Smooth muscle cell of bladder (primary cell): ENCODE measurements at places on chromosomes 1 and 21. TPM values are rescaled to one million over a fixed set of nuclear protein-coding genes. Genes with fewer than 3 reads are reported as not detected.

The S100B gene
- 0.28 TPM in 1 of 2 replicates, not detected in the other for total RNA-seq

The KRTAP10-9 gene
- total RNA-seq, result not detected in 2 replicates

The OR2M3 gene
- not detected in 2 replicates for total RNA-seq

The GJA4 gene
- total RNA-seq, result 0.18 TPM in 1 of 2 replicates, not detected in the other

The PDXK gene
- total RNA-seq, result 144 and 230 TPM in 2 replicates

The CLCA1 gene
- under 0.01 TPM in 1 of 2 replicates, not detected in the other for total RNA-seq

The CNKSR1 gene
- 0.14 TPM in 1 of 2 replicates, not detected in the other for total RNA-seq

The PRELP gene
- total RNA-seq, result 0.14 and 0.37 TPM in 2 replicates

The CATSPERE gene
- total RNA-seq, result 1.0 and 1.3 TPM in 2 replicates

The OR2L8 gene
- not detected in 2 replicates for total RNA-seq

The BEST4 gene
- total RNA-seq, result under 0.01 TPM in 1 of 2 replicates, not detected in the other

The BSND gene
- total RNA-seq, result not detected in 2 replicates

The NHLH1 gene
- total RNA-seq, result under 0.01 TPM in 1 of 2 replicates, not detected in the other

The NUP210L gene
- total RNA-seq, result under 0.01 and 0.18 TPM in 2 replicates

The AIM2 gene
- not detected in 2 replicates for total RNA-seq

The KIAA1614 gene
- total RNA-seq, result 6.7 and 7.0 TPM in 2 replicates

The RNPC3 gene
- total RNA-seq, result 3.1 and 3.2 TPM in 2 replicates

The HIVEP3 gene
- 0.71 and 0.92 TPM in 2 replicates for total RNA-seq

The GPR3 gene
- 0.09 and 0.14 TPM in 2 replicates for total RNA-seq

The CXADR gene
- total RNA-seq, result 1.1 and 2.0 TPM in 2 replicates

The PTAFR gene
- total RNA-seq, result not detected in 2 replicates

The COL24A1 gene
- total RNA-seq, result 0.43 and 0.65 TPM in 2 replicates

The MRAP gene
- total RNA-seq, result 0.09 and 0.14 TPM in 2 replicates

The MYOG gene
- not detected in 2 replicates for total RNA-seq

The KIF1B gene
- 17.9 and 20.1 TPM in 2 replicates for total RNA-seq

The CLEC20A gene
- not detected in 2 replicates for total RNA-seq

The FAM76A gene
- 12.9 and 15.4 TPM in 2 replicates for total RNA-seq

The NBPF19 gene
- total RNA-seq, result 14.2 and 19.3 TPM in 2 replicates

The SPATA46 gene
- total RNA-seq, result not detected in 2 replicates

The KRTAP13-2 gene
- not detected in 2 replicates for total RNA-seq

The CFAP74 gene
- not detected in 2 replicates for total RNA-seq

The TENT5C gene
- 9.0 and 10.9 TPM in 2 replicates for total RNA-seq

The RAB29 gene
- 20.5 and 22.4 TPM in 2 replicates for total RNA-seq

The CLDN19 gene
- total RNA-seq, result not detected in 2 replicates

The TCEA3 gene
- total RNA-seq, result 11.1 and 19.6 TPM in 2 replicates

The KRTAP10-8 gene
- not detected in 2 replicates for total RNA-seq

The OR6Y1 gene
- total RNA-seq, result not detected in 2 replicates

The FCRL5 gene
- not detected in 2 replicates for total RNA-seq

The RUNX1 gene
- 17.9 and 31.2 TPM in 2 replicates for total RNA-seq

The RGS1 gene
- total RNA-seq, result not detected in 2 replicates

The FAM3B gene
- not detected in 2 replicates for total RNA-seq

The ACOT11 gene
- total RNA-seq, result 1.8 and 6.6 TPM in 2 replicates

The KIF17 gene
- total RNA-seq, result 0.71 and 2.9 TPM in 2 replicates

The STUM gene
- under 0.01 TPM in 1 of 2 replicates, not detected in the other for total RNA-seq

The NTMT2 gene
- not detected in 2 replicates for total RNA-seq

The S100A9 gene
- 0.28 and 0.83 TPM in 2 replicates for total RNA-seq

The IFNAR2 gene
- total RNA-seq, result 3.4 and 5.2 TPM in 2 replicates

The SF3B4 gene
- 5.7 TPM in 2 replicates for total RNA-seq

The TMOD4 gene
- total RNA-seq, result not detected in 2 replicates

The SPRR2B gene
- not detected in 2 replicates for total RNA-seq

The CDK18 gene
- under 0.01 and 0.55 TPM in 2 replicates for total RNA-seq

The CD247 gene
- under 0.01 and 0.09 TPM in 2 replicates for total RNA-seq

The IVL gene
- total RNA-seq, result not detected in 2 replicates

The ACTL8 gene
- total RNA-seq, result under 0.01 and 0.09 TPM in 2 replicates

The MTARC2 gene
- total RNA-seq, result 4.6 and 6.7 TPM in 2 replicates

The RPTN gene
- total RNA-seq, result not detected in 2 replicates

The CRYAA gene
- not detected in 2 replicates for total RNA-seq

The PRAMEF1 gene
- total RNA-seq, result not detected in 2 replicates

The CYP4Z1 gene
- total RNA-seq, result not detected in 2 replicates

The S100A7 gene
- not detected in 2 replicates for total RNA-seq
